PC-9 (cell line): ENCODE measurements at places on chromosomes 13 and 19.
A peak's percentile ranks its signal among the peaks of the same experiment; 100 is the strongest.

DNA sequence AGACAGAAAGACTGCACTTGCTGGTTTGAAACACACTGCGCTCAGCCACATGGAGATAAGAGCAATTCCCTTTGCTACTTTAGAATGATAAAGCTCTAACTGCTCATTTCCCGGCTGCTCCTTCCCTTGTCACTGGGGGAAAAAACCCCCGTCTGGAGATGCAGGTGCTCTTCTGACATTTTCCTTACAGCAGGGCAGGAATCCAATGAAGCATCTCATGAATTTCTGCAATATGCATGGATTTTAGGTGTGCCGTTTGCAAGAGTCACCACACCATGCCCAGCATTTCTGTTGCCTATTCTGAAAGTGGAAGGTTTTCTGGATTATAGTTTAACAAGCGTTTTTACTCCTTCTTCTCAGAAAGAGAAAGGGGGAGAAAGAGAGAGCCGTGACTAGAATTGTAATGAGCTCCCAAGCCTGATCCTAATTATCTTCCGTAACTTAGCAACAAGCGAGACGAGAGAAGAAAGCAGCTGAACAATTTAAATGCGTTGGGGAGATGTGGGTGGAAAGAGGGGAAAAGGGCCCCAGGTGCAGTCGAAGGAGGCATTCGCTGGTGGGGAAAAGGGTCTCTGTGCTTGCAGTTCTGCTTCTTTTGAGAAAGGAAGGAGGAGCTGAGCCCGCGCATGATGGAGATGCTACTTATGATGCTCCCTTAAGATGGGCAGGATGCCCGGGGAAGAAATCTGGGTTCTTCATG lies 76.6 kb upstream of the SPATA13 start:
- no peak for DNase-seq

DNA sequence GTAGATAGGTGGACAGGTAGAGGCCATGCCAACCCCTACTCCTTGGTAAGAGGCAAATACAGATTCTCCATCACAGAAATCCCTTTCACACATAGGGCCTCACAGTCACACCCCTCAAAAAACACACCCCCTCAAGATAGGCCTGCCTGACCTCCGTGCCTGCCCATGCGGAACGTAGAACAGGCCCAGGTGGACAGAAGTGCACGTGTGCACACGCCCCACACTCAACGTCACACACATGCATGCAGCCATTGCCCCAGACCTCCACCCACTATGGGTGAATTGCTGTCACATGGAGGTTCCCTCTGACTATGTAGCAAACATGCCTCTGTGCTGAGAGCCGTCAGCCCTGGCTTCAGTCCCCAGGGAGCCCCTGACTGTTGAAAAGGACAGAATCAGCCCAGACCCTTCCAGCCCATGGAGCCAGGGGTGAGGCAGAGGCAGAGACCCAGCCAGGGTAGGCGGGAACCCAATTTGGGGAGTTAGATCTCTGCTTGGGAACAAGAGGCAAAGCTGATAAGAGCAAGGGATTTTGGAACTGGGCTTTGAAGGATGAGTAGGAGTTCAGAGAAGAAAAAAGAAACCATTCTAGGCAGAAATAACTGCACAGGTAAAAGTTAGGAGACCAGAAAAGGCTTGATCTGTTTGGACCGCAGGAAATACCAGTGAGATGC lies 3.1 kb downstream of the ANKRD24 start:
- no peak for DNase-seq

- DNase-seq = no peak
These were observed at the start of gene ZIC5 for GRCh38 chr13:99971576-99972189. Gene ZIC5 (minus strand): TSS chr13:99971767. CDS start chr13:99971603, 164 bp downstream.

DNA sequence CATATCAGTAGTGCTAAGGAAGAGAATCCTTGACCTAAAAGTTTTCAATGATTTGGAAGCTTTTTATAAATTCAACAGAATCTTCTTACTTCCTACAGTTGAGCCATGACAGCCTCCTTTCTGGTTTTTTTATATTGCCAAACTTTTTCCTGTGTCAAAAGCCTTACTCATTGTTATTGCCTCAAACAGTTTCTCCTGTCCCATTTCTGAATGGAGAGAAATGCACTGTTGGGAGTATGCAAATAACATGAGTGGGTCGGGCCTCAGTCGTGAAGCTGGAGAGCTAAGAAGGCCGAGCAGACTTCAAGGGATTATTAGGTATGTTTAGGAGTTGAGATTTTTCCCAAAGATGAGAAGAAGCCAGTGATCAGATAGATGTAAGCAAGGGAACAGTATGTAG lies 766.4 kb upstream of the KLHL1 start:
- no peak for DNase-seq

GRCh38 chr19:41758846-41759245 lies 3.5 kb downstream of the CEACAM6 start:
- peak; percentile 87 for DNase-seq

GRCh38 chr13:32590266-32590665 lies 4.0 kb downstream of the PDS5B start:
- no peak for DNase-seq

- DNase-seq = peak; percentile 1
These were observed 204.3 kb upstream of the IPO5 start for GRCh38 chr13:97749174-97749573.

DNA sequence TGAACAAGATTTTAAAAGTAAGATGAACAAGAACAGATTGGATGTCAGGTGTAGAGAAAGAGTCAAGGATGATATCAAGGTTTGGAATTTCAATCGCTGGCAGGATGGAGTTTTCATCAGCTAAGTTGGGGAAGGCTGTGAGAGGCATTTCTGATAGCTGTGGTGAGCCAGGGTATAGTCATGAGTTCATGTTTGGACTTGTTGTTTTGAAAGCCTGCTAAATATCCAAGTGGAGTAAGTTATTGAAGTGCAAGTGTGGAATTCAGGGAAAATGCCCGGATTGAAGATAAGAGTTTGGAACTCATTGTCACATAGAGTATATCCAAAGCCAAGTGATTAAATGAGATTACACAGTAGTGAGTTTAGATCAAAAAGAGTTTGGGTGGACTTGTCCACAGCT lies 11.0 kb upstream of the EPSTI1 start:
- DNase-seq = no peak

GRCh38 chr13:51541809-51542258 lies 42.4 kb upstream of the WDFY2 start:
- DNase-seq = no peak

- no peak for DNase-seq
These were observed 77.3 kb upstream of the MCF2L start for GRCh38 chr13:112891477-112892401.

GRCh38 chr13:89687066-89687465 lies 1660.4 kb upstream of the MIR17HG start:
- no peak for DNase-seq

DNA sequence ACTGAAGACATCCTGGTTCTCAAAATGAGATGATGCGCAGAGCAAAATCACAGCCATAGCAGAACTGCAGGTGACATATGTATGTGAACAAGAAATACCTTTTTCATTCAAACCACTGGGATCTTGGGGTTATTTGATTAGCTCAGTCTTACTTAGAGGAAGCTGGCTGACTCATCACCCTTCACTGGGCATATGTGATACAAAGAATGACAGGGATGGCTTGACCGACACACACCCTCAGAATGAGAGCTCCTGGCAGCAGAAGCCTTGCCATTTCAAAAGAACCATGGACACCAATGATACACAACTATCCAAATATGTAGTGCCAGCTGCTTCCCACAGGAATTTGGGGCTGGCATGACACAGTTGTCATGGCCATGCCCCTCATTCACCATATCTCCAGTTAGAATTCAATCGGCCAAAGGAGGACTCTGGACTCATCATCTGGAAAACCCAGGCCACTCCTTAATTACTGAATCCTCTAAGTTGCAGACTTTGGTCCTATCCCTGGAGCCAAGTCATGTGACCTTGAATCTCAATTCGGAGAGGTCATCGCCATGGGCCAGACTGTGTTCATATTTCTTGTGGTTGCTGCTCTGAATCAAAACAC lies 115.8 kb downstream of the KATNAL1 start:
- no peak for DNase-seq

DNA sequence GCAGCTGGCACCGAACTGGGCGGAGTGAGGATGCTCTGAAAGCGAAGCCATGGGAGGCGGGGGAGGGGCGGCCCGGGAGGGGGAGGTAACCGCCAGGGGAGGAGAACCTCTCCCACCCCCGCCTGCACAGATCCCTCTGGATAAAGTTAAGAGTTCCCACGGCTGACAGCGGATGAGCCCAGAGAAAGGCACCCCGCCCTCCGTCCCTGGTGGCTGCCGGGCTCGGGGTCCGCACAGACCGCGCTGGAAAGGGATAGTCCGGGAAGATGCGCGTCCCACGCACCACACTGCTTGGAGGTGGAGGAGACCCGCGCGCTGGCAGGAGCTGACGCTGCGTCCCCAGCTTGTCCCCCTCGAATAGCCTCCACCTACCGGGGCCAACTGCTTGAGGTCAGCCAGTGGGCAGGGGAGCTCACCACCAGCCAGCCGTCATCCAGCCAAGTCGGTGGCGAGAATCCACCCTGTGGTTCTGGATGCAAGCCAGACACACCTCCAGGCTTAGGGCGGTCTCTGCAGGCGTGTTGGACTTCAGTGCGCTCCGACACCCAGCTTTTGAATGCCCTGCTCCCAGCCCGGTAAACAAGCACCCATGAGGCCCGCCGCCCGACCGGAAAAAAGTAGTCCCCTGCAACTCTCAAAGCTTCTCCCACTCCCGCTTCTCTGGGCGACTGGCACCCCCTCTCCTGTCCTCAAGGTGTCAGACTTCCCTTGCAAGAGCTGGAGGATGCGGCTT lies at the start of gene TRPC4:
Gene TRPC4 (minus strand): TSS at position 17 of the 733 bp plus-strand sequence. CDS start 86,439 bp downstream, outside the sequence.
- peak; percentile 71 for DNase-seq

GRCh38 chr19:5926641-5927440 lies 12.8 kb downstream of the CAPS start:
- no peak for DNase-seq

DNA sequence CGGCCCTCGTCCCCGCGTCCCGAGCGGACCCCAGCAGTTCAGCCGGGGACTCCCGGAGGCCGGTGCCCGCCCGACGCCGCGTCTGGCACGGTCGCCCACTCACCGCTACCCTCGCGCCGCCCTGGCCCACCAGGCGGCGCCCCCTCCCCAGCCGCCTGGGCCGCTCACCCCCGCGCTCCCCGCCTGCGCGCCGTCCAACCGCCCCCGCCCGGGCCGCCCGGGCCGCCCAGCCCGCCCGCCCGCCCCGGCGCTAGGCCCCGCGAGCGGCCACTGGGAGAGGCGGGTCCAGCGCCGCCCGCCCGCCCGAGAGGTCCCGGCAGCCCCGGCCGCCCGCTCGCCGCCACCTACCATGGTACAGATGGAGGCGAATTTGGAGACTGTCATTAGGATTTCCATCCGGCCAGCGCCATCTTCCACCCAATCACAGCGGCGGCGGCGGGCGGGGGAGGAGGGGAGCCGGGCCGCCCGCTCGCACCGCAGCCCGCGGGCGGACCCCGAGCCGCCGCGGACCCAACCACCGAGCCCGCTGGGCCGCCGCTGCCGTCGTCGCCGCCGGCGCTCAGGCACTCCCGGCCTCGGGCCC lies at the start of gene USP12:
Gene USP12 (minus strand): TSS at position 568 of the 583 bp plus-strand sequence. CDS start 172 bp downstream, at position 396.
- peak; percentile 27 for DNase-seq

DNA sequence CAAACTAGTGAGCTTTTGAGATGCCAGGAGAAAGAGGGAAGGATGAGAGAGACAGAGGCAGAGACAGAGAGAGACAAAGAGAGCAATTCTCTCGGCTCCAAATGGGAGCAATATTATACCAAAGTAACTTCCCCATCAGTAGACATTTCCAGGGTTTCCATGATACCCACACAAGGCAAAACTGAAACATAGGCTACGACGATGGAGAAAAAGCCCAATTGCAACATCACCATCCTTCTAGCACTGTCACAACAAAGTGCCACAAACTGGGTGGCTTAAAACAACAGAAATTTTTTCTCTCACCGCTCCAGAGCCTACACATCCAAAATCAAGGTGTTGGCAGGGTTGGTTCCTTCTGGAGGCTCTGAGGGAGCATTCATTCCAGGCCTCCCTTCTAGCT lies 81.4 kb downstream of the KCTD12 start:
- no peak for DNase-seq

DNA sequence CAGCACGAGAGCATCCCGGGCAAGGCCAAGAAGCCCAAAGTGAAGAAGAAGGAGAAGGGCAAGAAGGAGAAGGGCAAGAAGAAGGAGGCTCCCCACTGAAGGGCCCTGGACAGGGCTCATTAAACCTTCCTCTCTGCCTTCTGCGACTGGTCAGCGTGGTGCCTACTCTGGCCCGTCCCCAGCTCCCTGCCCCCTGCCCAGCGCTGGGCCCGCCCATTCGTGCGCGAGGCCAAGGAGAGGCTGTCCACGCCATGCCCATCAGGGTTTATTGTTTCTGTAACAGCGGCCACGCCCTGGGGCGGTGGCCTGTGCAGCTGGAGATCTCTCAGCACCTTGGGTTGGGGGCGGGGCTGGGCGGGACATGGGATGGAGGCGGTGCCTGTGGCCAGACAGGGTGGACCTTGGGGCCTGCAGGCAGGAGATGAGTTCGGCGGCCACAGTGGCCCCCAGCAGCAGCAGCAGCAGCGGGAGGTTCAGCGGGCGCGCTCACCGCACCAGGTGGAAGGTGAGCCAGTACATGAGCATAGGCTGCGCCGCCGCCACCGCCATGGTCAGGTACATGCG lies 897 bp downstream of the C19orf33 start:
- peak; percentile 95 for DNase-seq

DNA sequence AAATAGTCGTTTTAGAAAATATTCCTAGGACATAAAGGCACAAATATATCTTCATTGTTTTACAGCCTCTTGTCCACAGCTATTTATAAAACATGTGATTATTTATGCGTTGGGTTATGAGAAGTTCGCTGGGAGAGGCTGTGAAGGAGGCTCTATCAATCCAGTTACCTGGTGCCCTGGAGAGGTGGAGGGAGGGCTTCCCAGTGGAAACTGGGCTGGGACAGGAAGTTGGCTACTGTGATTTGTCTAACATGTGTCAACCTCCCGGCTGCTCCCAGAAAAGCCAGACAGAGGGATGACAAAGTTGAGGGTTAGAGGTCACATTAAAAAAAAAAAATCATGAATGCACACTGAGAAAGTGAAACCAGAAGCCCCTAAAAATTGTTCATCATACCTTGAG lies 346.5 kb downstream of the ZNF536 start:
- no peak for DNase-seq

GRCh38 chr19:49442771-49443365 lies 1.5 kb upstream of the SLC17A7 start:
- peak; percentile 85 for DNase-seq

DNA sequence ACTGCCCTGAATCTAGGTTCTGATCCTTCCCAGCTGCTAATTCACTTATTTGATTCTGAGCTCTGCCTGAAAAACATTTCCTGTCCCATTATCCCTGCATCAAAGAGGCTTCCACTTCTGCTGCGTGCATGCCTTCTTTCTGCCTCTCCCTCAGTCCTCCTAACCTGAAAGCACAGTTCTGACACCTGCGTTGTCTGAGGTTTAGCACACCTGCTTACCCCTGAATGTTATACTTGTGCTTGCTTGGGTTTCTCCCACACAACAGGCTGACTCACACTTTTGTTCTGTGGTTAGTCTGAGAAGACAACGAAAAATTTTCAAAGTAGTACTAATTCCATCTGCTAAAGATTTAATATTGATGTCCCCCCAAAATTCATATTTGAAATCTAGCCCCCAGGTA lies 3.1 kb upstream of the SOHLH2 start:
- no peak for DNase-seq

GRCh38 chr19:50906217-50906616 lies 5.0 kb downstream of the KLK4 start:
- DNase-seq = no peak

GRCh38 chr19:29379257-29380021 lies 146.4 kb upstream of the VSTM2B start:
- no peak for DNase-seq

- DNase-seq = no peak
These were observed 49.8 kb downstream of the VAV1 start for GRCh38 chr19:6822311-6822670.
